DMS153 (cell line): ENCODE measurements at places on chromosomes 7 and 10.

DNA sequence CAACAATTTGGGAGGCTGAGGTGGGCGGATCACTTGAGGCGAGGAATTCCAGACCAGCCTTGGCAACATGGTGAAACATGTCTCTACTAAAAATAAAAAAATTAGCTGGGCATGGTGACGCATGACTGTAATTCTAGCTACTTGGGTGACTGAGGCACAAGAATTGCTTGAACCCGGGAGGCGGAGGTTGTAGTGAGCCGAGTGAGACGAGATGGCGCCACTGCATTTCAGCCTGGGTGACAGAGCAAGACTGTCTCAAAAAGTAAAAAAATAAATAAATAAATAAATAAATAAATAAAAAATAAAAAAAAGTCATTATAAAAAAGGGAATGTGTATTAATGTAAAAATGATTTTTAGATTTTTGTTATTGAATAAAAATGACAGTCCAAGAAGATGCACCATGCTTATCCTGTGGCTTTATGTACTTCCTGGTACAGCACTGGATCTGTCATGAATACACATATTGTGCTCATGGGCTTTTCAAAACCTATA, 658.8 kb upstream of the LRRN3 start:
- no peak for DNase-seq

GRCh38 chr10:2548071-2548470, 519.3 kb upstream of the PFKP start:
- DNase-seq = no peak

- DNase-seq = no peak
Measured at GRCh38 chr7:32072397-32072796, 2.2 kb upstream of the PDE1C start.

DNA sequence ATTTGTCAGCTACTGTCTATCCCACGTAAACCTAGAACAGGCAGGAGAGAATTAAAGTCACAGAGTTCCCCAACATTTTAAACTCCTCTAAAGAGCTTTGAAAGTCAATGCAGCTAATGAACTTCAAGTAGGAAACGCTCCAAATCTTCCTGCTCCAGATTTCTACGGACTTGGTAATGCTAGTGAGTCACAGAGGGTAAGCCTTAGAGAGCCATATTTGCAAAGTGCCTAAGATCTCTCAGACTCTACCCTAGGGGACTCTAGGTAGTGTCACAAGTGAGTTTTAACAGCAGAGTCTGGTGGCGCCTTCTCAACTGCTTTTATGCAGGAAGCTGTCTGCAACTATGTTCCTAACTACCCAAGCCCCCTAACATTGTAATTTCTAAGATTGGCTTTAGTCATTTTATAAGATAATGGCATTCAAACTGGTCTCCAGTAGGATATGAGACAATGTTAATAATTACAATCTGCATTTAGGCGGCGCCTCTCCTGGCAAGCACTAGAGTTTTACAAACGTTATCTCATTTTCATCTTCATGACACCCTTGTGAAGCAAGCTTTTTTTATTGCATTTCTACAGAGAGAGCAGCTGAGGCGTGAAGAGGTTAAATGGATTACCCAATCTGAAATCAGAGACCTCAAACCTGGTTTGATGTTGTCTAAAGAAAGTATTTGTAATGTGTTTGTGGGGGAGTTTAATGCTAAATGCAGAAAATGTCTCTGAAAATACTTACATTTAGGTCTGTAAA, 22.0 kb upstream of the FZD1 start:
- DNase-seq = no peak

- DNase-seq = no peak
Measured at GRCh38 chr7:127366680-127367079, 25.8 kb downstream of the ZNF800 start.

- DNase-seq = peak; percentile 34
Measured at GRCh38 chr7:80018941-80019808, 115.5 kb upstream of the GNAI1 start.

- DNase-seq = no peak
Measured at GRCh38 chr10:3837647-3838459, 52.8 kb upstream of the KLF6 start.

DNA sequence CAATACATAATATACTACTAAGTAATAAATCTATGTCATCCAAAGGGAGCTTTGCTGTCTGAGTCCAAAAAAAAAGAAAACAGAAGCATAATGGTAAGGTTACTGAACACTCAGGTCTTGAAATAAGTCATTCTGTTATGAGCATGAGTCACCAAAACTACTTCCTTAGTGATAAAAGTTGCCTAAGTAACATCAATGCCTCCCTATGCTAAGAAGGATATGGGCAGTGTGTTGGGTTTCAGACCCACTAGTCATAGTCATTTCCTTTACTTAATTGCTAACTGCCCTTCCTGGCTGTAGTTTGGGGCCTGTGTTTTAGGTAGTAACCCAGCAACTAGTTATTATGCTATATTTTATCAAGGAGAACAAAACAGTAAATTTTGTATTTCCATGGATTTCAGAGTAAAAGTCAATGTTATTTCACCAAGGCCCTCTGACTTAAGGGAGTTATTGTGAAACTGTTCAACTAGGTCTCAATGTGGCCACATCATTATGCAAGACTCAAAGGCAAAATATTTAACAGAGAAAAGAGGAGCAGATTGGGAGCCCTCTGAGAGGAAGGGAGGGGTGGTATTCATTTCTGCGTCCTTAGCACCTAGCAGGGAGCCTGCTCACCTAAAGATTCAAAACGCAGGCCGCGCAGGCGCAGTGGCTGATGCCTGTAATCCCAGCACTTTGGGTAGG, 11.7 kb upstream of the VIM start:
- DNase-seq = no peak

DNA sequence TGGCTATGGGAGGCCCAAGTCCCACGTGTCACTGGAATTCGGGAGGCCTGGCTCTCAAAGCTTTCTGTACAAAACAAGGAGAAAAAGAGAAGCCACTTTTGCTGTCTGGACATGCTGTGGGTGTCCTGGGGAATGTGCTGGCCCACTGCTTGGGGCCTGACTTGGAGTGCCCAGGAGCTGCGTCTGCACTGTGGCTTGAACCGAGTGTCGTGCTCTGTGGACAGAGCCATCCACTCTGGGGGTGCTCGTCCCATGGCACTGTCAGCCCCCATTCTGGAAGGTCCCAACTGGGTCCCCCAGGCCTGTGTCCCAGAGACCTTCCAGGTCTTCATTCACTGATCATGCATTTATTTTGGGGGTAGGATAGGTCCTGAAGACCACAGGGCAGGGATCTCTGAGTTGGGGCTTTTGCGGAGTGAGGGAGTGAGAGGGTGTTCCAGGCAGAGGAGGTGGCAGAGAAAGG, 138.0 kb downstream of the LHPP start:
- DNase-seq = no peak

DNA sequence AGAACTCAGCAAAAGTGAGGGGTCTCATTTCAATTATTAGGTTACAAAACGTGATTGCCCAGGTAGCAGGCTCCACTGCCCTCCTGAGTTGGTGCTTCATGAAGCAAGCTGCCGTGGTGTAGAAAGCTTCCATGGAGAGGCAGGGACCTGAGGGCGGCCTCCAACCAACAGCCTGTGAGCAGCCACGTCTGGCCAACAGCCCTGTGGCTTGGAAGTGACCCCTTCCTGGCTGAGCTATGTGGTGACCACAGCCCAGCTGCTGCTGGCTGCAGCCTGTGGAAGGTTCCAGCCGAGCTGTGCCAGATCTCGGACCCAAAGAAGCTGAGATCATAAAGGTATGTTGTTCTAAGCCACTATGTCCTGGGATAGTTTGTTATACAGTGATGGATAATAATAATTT, 122.5 kb upstream of the KLF6 start:
- no peak for DNase-seq
